Activated T-helper 9 cell treated with anti-CD3 and anti-CD28 coated beads, Interleukin-2, amount 50 U/mL, for 16 hours (primary cell): ENCODE measurements at places on chromosomes 2 and 18.
A peak's percentile ranks its signal among the peaks of the same experiment; 100 is the strongest.

DNA sequence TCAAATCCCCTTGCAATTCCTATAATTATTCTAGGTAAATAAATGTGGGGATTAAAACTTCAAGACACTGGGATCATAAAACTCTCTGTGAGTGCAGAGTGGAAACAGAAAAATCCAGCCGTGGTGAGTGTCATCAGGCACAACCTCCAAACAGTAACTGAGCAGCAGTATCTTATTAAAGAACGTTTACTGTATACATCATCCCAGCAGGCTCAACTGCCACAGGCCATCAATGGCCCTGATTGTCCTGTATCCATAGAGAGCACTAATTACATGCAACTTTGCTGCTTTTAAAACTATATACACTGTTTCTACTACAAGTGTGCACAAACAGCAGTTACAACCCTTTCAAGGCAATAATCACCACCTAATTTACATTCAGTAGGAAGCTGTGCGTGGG, 23.9 kb downstream of the GAREM1 start:
- DNase-seq, result no peak

GRCh38 chr18:6505498-6505875, 90.8 kb upstream of the L3MBTL4 start:
- DNase-seq, result no peak

GRCh38 chr2:130385709-130386108, 29.9 kb downstream of the PTPN18 start:
- DNase-seq, result no peak

DNA sequence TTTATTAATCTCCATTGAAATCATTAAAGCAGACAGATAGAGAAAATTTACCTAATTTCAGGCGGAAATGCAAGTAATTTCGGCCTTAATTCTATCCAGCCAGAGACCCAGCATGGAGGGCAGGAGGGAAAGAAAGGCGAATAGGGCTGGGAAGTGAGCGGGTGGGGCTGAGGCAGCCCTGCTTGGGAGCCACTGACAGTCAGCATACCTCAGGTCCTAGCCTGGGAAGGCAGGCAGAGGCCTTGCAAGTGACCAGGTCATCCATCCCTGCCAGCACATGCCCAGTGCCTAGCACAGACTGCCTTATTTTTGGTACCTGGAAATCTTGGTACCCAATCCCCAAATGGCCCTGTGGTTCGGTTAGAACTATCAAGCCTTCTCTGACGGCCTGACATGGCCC, 1.5 kb downstream of the GDF7 start:
- DNase-seq, result no peak

DNA sequence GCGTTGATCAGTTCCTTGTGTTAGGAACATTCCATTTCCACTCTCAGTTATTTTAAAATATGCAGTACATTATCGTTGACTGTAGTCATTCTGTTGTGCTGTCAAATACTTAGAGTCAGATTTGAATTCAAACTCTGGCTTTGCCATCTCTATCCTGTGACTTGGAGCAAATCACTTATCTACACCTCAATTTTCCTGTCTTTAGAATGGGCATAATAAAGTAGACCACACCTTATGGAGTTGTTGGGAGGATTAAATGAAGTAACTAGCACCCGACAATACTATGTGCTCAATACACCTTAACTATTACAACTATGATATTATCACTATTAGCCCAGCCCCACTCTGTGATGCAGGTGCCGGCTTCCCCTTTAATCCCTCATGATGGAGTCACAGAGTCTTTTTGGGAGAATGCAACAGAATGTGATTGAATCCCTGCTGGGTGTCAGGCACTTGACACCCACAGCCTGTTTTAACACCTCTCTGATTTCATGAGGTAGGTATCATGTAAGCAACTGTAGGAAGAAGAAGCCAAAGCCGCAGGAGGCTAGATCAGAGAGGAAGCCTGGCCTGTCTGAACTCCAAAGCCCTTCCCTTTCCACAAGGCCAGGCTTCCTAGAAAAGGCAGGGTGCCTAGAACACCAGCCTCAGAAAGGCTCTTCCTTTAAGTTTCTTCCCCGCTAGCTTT, 308.4 kb downstream of the NAPG start:
- DNase-seq, result no peak

DNA sequence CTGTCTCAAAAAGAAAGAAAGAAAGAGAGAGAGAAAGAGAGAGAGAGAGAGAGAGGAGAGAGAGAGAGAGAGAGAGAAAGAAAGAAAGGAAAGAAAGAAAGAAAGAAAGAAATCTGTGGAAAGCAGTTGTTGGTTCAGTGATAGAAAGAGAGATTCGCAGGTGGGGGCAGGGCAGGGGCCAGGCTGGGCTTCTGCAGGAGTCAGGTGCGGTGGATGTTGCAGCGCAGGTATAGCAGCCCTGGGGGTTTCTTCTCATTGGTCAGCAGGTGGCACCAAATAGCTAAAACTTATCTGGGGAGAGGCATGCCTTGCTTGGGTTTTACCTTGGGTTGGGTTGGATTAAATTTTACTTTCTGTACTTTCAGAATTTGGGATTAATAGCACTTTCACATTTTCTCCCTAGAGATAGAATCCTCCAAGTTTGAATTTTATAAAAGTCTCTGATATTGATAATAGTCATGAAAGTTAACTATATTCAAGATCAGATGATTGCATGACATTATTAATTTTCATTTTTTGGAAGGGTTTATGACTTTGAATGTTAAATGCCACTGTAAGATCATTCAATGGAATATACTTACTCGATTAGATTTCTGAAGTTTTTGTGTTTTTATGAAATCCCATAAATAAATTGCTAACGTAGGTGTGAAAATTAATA, 66.6 kb downstream of the SPTBN1 start:
- peak; percentile 34 for DNase-seq

GRCh38 chr18:2883076-2883735, 36.4 kb downstream of the EMILIN2 start:
- DNase-seq, result no peak

- DNase-seq, result no peak
These were observed 283.3 kb upstream of the THUMPD2 start for GRCh38 chr2:40062381-40062780.

- DNase-seq, result no peak
These were observed 259.6 kb downstream of the CLIP4 start for GRCh38 chr2:29374823-29375222.

GRCh38 chr2:643334-643733, 33.9 kb downstream of the TMEM18 start:
- no peak for DNase-seq

GRCh38 chr2:221708902-221709301, 136.8 kb upstream of the EPHA4 start:
- no peak for DNase-seq

DNA sequence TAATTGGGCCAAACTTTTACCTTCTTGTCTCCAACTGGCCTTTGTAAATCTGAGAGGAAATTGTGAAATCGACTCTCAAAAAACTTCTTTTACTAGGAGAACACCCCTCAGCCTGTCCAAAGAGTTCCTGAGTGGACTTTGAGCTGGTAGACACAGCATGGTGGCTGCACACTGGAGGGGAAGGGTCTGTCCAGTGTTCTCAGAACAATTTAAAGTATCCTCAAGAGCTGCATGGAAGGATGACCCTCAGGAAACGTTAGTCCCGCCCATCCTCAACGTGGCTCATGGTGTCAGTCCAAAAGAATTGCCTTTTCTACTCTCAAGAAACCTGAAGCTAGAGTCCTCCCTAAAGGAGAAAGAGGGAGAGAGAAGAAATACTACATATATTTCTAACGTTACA, 182.7 kb downstream of the EPHA4 start:
- DNase-seq, result no peak

DNA sequence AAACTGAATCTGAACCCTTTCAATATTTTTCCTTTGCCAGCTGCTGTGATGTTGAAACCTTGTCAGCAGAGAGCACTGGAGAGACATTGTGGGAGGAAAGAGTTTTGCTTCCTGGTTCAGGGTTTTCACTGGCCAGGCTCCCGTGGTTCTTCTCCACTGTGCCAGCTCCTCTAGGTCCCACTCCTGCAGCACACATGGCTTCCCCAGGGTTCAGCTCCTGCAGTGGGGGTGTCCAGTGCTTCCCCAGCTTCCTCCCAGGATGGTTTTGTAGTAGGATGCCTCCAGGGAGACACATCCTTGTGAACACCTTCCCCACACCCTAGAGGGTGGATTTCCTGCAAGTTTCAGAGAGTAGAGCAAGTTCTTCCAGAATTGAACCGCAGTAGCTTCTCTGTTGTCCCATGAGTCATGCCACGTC, 24.0 kb upstream of the SULT1C3 start:
- no peak for DNase-seq

DNA sequence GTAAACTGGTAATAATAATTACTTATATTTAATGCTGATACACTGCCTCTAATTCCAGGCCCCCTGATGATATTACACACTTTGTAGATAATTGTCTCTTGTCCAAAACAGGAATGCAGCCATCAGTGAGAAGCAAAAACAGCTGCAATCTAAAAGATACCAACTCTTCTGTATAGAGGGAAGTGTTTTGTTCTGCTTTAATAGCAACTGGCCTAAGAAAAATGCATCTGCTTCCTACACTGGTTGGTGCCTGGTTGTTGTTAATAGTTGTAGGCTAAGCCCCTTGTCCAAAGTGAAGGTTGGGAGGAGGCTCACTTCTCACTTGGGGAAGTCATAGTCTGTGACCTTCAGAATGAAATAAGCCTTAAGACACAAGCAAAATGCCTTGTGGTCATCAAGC, 332.0 kb downstream of the ZNF521 start:
- no peak for DNase-seq

DNA sequence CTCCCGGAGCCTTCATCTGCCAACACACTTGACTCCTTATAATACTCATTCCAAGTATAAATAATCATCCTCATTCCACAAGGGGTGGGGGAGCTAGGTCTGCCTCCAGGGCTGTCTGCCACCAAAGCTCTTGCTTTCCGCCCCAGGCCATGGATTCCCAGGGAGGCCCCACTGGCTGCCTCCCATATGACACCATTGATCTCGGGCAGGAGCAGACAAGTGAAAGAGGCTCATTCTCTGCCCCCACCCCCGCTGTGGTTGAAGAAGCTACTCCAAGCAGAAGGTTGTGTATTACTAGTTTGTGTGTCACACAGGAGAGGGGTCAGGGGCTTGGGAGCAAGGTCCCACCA, 99.5 kb downstream of the MRO start:
- DNase-seq, result no peak

GRCh38 chr2:130756053-130756873, 923 bp downstream of the AMER3 start:
- DNase-seq, result no peak

- DNase-seq, result no peak
These were observed 290.0 kb upstream of the CXCR4 start for GRCh38 chr2:136407952-136408318.

GRCh38 chr2:229133155-229133772, 137.8 kb downstream of the PID1 start:
- DNase-seq, result no peak

DNA sequence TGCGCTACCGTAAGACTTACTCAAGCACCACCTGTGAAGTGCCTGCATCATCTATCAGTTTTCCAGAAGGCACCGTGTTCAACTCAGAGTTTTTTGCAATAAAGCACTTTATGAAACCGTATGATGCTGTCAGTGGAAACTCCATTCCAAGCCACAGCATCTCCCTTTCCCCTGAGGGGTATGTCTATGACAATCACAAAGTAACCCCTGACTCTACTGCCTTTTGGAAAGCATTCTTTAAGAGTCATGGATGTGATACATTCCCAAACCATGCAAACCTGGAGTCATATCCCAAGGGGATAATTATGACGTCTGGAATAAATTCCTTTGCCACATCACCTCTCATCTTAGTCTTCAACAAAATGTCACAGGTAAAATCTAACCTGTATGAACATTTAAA, 39.2 kb downstream of the UNC50 start:
- no peak for DNase-seq

GRCh38 chr2:235623111-235623510, 129.3 kb downstream of the AGAP1 start:
- no peak for DNase-seq

DNA sequence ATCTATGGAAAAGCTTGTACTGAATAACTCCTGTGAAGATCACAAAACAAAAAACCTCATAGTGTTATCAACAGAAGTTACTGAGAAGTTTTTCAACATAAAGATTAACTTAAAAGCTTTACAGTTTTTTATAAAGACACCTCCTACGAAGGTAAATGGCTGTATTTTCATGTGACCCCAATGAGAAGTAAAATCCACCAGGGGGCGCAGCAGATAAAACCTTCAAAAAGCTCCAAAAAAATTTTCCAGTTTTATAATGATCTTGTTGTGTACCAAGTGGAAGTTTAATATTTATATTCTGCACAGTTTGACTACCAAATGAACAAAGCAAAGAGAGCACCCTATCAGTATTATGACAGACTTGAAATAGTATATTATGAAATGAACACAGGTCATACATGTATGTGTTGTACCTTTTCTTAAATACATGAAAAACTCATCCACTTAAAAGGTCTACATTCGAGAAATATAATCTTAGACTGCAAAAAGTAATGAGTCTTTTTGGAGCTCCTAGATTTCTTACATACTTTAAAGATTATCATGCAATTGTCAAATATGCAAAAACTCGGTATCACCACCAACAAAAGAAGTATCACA, 38.5 kb downstream of the PNO1 start:
- no peak for DNase-seq

- DNase-seq, result no peak
These were observed 1.2 kb upstream of the SELENOI start for GRCh38 chr2:26344581-26345282.

DNA sequence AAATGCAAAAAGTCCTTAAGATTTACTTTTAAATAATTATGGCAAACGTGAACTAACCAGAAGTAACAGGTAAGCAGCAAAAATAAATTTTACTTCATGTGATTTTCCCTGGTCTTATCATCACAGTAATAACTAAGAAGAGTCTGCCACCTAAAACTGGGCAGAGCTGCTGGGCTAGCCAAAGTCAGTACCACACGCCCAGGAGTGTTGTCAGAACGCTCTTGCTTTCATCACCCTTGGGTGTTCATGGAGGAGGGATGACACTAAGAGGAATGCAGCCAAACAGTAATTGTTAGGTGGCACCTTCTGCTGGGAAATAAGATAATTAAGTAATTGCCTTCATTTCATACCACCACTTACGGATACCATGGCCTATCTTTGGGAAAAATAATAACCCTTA, 92.0 kb upstream of the NEUROD1 start:
- no peak for DNase-seq

DNA sequence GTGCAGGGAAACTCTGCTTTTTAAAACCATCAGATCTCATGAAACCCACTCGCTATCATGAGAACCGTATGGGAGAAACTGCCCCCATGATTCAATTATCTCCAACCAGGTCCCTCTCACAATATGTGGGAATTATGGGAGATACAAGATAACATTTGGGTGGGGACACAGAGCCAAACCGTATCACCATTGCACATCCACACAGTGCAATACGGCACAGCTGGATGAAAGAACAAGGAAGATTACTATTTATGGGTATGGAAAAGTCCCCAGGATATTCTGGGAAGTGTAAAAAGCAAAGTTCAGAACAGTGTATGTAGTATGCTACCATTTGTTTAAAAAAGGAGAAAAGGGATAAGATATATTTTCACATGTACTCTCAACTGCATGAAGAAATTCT, 290.1 kb downstream of the PIK3C3 start:
- DNase-seq, result no peak

GRCh38 chr18:58077329-58077728, 33.3 kb downstream of the NEDD4L start:
- no peak for DNase-seq
